ENCODE measurements at places on chromosomes 5 and 9. TPM values are rescaled to one million over a fixed set of nuclear protein-coding genes. Genes with fewer than 3 reads are reported as not detected.

The ZNF454 gene
- 1.6 TPM for total RNA-seq

The EGFL7 gene
- total RNA-seq: 6.9 TPM

DNA sequence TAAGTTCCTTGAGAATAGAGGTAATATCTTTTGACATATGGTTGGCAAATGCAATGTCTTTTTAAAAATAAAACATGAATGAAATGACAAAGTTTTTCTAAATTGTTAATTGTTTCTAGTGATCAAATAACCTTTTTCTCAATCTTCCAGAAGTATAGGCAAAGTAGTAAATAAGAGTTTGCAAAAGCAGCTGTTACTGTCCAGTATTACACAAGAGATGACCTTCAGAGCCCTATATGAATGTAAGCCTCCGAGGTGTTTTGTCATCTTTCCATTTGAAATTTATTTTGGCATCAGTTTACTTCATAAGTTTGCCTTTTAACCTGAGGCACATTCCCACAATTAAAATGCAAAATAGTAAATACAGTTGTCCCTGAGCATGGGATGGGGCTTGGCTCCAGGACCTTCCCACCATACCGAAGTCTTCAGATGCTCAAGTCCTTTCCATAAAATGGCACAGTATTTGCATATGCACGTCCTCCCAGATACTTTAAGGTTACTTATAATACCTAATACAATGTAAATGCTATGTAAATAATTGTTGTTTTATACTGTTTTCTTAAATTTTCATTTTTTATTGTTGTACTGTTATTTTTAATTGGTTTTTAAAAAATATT, 65.6 kb downstream of the MEGF9 start:
- H3K4me3 ChIP-seq: no peak overlapping the region

- no peaks in the 10 kb centered on the region for H3K27me3 ChIP-seq
- no peak for DNase-seq
- no peaks in the 10 kb centered on the region for H3K4me1 ChIP-seq
- H3K36me3 ChIP-seq: no peaks in the 10 kb centered on the region
- H3K27ac ChIP-seq: no peak overlapping the region
- H3K4me3 ChIP-seq: no peak overlapping the region
Measured at GRCh38 chr9:42386477-42386876, 203.0 kb downstream of the SPATA31A6 start.

GRCh38 chr5:138138949-138139780, at the start of gene NME5:
Gene NME5 (minus strand): TSS chr5:138139428. CDS start chr5:138138780, 648 bp downstream.
- no peak within 1 kb of the TSS for H3K27ac ChIP-seq
- DNase-seq: peak; percentile 86
- H3K27me3 ChIP-seq: peaks cover 6% of the 10 kb centered on the region
- peak within 1 kb of the TSS; percentile 80 for H3K4me3 ChIP-seq
- H3K4me1 ChIP-seq: peaks cover 4% of the 10 kb centered on the region

GRCh38 chr5:23482642-23483041, 24.8 kb upstream of the PRDM9 start:
- H3K4me1 ChIP-seq: no peaks in the 10 kb centered on the region
- peaks cover 2% of the 10 kb centered on the region for H3K27me3 ChIP-seq
- no peak for DNase-seq
- H3K36me3 ChIP-seq: no peaks in the 10 kb centered on the region
- no peak overlapping the region for H3K27ac ChIP-seq
- H3K4me3 ChIP-seq: no peak overlapping the region

GRCh38 chr5:119355244-119355638, 578 bp upstream of the TNFAIP8 start:
- no peaks in the 10 kb centered on the region for H3K27me3 ChIP-seq
- H3K4me3 ChIP-seq: peak overlapping the region; percentile 99
- peak overlapping the region; percentile 47 for H3K27ac ChIP-seq
- no peaks in the 10 kb centered on the region for H3K36me3 ChIP-seq
- DNase-seq: no peak

GRCh38 chr9:76162086-76162730, 232.0 kb downstream of the RFK start:
- no peak overlapping the region for H3K4me3 ChIP-seq
- peaks cover 14% of the 10 kb centered on the region for H3K36me3 ChIP-seq
- peak overlapping the region; percentile 67 for H3K27ac ChIP-seq

The HBEGF gene
- 2.7 TPM for total RNA-seq

- DNase-seq: no peak
- H3K27me3 ChIP-seq: no peaks in the 10 kb centered on the region
- H3K4me3 ChIP-seq: no peak overlapping the region
- no peaks in the 10 kb centered on the region for H3K4me1 ChIP-seq
Measured at GRCh38 chr5:33901156-33901555, 9.4 kb upstream of the ADAMTS12 start.

DNA sequence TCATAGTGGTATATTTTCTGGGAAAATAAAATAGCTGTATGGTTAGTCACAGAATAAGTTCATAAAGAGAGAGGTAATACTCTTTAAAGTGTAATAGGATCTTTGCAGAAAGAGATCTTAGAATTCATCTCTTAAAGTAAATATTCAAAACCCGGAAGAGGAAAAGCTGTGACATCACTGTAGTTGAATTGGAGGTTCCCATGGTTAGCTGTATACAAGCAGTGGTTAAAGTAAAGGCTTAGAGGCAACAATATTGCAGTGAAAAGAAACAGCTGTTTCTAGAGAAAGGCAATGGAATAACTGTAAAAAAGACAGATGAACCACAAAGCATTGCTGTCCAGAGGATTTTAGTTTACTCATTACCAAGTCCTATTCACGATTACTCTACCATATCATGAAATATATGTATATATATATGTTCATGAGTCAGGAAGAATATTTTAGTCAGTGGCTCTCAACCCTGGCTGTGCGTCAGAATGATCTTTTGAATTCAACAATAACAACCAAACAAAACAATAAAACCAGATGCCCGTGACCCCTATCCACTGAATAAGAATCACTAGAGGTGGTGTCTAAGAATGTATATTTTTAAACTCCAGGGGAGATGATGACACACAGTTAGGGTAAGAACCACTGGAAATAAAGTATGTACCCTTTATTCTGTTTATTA, 4.7 kb downstream of the ERCC6L2 start:
- H3K27ac ChIP-seq: peak overlapping the region; percentile 86
- no peaks in the 10 kb centered on the region for H3K27me3 ChIP-seq
- DNase-seq: no peak
- peaks cover 7% of the 10 kb centered on the region for H3K36me3 ChIP-seq

GRCh38 chr5:112883192-112883591, 22.1 kb downstream of the SRP19 start:
- no peaks in the 10 kb centered on the region for H3K27me3 ChIP-seq
- DNase-seq: no peak
- peaks cover 9% of the 10 kb centered on the region for H3K4me1 ChIP-seq
- peaks cover 28% of the 10 kb centered on the region for H3K36me3 ChIP-seq
- no peak overlapping the region for H3K4me3 ChIP-seq
- H3K27ac ChIP-seq: no peak overlapping the region

The SLC6A19 gene
- not detected for total RNA-seq

GRCh38 chr5:150458802-150459557, 9.4 kb upstream of the RPS14 start:
- H3K36me3 ChIP-seq: no peaks in the 10 kb centered on the region
- H3K27me3 ChIP-seq: no peaks in the 10 kb centered on the region
- H3K4me3 ChIP-seq: peak overlapping the region; percentile 26
- peaks cover 13% of the 10 kb centered on the region for H3K4me1 ChIP-seq
- DNase-seq: peak; percentile 95

The FAM174A gene
- total RNA-seq: 16.0 TPM

GRCh38 chr9:72041775-72042194, 18.6 kb downstream of the C9orf57 start:
- no peak overlapping the region for H3K4me3 ChIP-seq
- no peaks in the 10 kb centered on the region for H3K36me3 ChIP-seq
- H3K27me3 ChIP-seq: peaks cover 20% of the 10 kb centered on the region
- no peak overlapping the region for H3K27ac ChIP-seq
- DNase-seq: no peak
- no peaks in the 10 kb centered on the region for H3K4me1 ChIP-seq

The CYSRT1 gene
- total RNA-seq: 1.5 TPM

The DNAJC18 gene
- total RNA-seq: 32.7 TPM

The STKLD1 gene
- 3.5 TPM for total RNA-seq

The LCN10 gene
- total RNA-seq: not detected

The LRRC26 gene
- total RNA-seq: not detected

DNA sequence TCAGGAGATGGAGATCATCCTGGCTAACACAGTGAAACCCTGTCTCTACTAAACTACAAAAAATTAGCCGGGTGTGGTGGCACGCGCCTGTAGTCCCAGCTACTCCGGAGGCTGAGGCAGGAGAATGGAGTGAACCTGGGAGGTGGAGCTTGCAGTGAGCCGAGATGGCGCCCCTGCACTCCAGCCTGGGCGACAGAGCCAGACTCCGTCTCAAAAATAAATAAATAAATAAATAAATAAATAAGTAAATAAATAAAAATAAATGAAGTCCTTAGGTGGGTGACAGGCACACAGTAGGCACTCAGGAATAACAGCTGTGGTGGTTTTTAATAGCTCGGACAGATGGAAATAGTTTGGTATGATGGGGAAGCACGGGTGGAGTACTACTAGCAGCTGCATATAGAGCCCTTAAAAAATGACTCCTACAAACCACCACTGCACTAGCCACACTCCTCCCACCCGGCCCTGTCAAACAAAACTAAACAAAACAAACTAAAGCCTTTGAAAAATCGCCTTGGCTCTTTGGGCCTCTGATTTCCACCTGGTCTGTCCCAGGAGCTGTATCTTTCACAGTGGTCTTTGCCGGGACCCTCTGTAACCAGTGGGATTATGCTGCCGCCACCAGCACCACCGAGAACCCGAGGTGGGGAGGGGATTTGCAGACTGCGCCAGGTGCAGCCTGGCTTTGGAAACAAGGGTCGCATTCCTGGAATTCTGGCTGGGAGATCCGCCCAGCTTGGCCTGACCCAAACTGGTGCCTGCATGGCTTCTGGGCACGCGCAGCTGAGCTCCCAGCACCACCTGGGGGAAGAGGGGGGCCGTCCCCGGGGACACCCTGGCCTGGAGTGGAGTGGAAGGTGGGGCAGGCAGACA, 5.1 kb upstream of the WDR5 start:
- no peaks in the 10 kb centered on the region for H3K27me3 ChIP-seq
- H3K36me3 ChIP-seq: no peaks in the 10 kb centered on the region
- no peak overlapping the region for H3K27ac ChIP-seq
- H3K4me1 ChIP-seq: peaks cover 17% of the 10 kb centered on the region
- H3K4me3 ChIP-seq: no peak overlapping the region
- no peak for DNase-seq

- peaks cover 38% of the 10 kb centered on the region for H3K4me1 ChIP-seq
- H3K27me3 ChIP-seq: no peaks in the 10 kb centered on the region
- no peak for DNase-seq
Measured at GRCh38 chr9:37575511-37575914, 667 bp downstream of the FBXO10 start.

- no peaks in the 10 kb centered on the region for H3K36me3 ChIP-seq
- DNase-seq: no peak
- peaks cover 10% of the 10 kb centered on the region for H3K4me1 ChIP-seq
- H3K4me3 ChIP-seq: no peak overlapping the region
- no peak overlapping the region for H3K27ac ChIP-seq
Measured at GRCh38 chr9:5446451-5447236, 3.7 kb upstream of the CD274 start.

DNA sequence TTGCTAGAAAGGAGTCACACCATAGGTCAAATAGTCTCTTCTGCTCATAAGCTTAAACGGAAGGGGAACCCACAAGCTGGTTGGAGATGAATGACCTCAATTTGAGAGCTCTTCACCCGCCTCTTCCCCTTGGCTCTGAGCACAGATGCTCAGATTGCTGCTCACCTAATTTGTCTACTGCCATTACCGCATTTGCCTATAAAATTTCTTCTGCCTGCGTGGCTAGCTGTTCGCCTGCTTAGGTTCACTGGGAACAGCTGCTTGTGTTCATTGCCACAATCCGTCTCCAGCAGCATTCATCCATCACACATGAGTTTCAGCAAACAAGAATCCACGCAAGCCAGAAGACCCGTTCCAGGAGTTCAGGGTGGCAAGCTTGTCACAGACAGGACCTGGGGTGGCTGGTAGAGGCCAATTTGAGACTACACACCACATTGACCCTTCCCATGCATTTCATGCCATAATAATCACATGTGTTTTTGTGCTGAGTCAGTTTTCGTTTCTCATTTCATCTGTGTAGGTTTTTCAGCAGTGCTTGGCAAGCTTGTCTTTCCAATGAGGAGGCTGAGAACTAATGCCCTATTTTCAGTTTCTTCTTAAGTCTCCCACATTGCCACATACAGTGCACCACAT, 50.2 kb upstream of the DNAH5 start:
- DNase-seq: no peak
- no peak overlapping the region for H3K27ac ChIP-seq
- no peaks in the 10 kb centered on the region for H3K27me3 ChIP-seq
- H3K4me3 ChIP-seq: no peak overlapping the region
- H3K4me1 ChIP-seq: no peaks in the 10 kb centered on the region

DNA sequence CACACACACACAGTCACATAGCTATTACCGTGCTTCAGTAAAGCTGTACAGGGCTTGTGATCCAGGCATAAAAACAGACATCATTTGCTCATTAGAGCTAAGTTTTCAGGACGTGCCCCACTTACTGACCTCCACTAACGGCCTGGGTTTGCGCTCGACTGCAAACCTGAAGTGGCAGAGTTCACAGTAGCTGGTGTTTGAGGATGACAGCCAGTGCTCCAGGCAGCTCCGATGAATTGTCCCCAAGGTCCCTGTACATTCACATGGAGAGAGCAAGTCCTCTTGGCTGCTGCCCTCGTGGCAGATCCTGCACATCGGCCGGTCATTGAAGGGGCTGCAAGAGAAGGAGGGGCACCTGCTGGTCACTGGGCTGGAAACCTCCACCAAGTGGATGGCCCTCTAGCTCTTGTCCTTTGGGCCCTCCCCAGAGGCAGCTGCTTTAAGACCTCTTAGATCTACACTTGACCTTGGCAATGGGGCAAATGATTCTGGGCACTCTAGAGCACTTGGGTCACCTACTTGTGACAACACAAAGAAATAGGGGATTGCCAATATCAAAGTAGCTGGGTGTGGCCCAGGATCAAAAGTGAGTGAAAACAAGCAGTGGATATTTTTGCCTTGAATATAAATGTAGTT, 115.4 kb downstream of the MARCHF3 start:
- no peak overlapping the region for H3K27ac ChIP-seq
- no peak for DNase-seq
- peaks cover 48% of the 10 kb centered on the region for H3K36me3 ChIP-seq
- H3K27me3 ChIP-seq: no peaks in the 10 kb centered on the region
- H3K4me3 ChIP-seq: no peak overlapping the region

DNA sequence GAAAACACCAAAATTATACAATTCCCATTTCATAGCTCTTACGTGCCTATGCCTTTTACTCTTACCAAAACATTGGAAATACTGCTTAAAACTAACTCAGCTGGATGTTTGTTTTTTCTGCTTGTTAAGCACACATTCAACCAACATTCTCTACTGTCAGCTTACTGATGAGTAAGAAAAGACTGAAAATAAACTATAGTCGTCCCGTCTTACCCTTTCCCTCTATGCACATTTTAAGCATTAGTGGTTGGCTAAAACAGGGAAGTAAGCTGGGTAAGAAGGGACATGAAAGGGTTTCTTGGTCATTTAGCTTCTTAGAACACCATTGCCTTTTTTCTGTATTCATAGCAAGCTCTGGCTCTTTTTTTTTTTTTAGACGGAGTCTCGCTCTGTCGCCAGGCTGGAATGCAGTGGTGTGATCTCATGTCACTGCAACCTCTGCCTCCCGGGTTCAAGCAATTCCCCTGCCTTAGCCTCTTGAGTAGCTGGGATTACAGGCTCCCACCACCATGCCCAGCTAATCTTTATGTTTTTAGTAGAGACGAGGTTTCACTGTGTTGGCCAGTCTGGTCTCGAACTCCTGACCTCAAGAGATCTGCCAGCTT, 232.1 kb upstream of the PCSK5 start:
- DNase-seq: no peak
- H3K4me1 ChIP-seq: peaks cover 11% of the 10 kb centered on the region
- peak overlapping the region; percentile 20 for H3K4me3 ChIP-seq
- peaks cover 10% of the 10 kb centered on the region for H3K27me3 ChIP-seq
- H3K36me3 ChIP-seq: no peaks in the 10 kb centered on the region
- H3K27ac ChIP-seq: peak overlapping the region; percentile 64
